Renal pelvis (tissue), 12 donors: ENCODE measurements at places on chromosomes 1 and 21.

DNA sequence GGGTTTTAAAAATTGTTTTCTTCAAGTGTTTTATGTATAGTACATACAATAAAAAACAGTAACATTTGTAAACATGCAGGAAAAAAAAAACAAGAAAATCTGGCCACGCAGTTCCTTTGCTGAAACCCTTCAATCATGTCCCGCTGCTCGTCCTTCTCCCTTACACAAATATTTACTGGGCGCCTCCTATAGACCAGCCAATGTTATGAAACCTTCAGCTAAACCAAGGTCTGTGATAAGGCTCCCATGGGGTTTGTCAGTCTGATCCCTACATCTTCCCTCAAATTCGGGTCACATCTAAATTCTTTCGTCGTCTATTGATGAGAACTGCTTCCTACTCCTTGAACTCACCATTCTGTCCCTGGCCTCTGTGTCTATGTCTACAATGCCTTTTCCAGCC is 583.9 kb downstream of the SMYD3 start:
- no peak for DNase-seq

- no peak for DNase-seq
Measured at GRCh38 chr1:71089536-71090270, 8.9 kb upstream of the ZRANB2 start.

GRCh38 chr1:27599605-27600497 is 4.1 kb downstream of the AHDC1 start:
- DNase-seq = no peak

DNA sequence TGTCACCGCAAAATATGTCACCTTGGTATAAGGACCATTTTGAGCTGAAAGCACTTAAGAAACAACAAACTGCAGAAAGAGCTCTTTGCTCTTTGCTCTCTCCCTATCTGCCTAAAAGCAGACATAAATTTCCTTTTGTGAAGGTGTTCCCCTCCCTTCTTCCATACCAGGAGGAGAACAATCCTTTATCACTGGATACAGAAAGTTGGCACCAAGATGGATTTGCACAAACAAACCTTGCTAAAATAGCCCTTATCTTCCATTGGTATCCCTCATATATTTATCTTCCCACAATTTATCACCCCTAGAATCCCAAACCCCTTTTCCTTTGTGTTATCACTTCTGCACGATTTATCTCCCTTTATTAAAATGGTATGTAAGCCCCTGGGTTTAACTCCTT is 51.4 kb downstream of the DPYD start:
- no peak for DNase-seq

DNA sequence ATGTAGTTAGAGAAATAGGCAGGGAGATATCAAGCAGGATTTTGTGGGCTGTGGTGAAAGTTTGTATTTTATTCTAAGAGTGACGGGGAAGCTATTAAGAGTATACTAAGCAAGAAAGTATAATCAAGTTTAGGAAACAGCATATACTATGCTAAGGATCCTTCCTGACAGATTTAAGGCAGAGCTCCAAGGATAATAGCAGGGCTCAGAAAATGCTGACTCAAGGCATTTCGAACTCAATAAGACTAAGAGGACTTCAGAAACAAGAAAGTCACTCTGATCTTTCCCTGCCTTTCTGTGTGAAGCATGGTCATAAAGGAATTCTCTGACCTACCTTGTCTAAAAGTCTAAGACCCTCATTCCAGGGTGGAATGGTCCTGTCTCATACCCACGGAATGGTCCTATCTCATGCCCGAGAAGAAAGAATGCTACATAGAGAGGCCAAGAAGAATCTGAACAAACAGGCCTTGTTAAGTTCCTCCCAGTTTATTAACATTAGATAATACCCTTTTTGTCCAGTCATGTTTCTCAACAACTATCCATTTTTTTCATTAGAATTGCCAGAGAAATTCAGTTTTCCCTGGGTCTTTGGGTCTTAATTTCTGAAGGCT is 59.1 kb downstream of the HFM1 start:
- peak; percentile 49 for DNase-seq

DNA sequence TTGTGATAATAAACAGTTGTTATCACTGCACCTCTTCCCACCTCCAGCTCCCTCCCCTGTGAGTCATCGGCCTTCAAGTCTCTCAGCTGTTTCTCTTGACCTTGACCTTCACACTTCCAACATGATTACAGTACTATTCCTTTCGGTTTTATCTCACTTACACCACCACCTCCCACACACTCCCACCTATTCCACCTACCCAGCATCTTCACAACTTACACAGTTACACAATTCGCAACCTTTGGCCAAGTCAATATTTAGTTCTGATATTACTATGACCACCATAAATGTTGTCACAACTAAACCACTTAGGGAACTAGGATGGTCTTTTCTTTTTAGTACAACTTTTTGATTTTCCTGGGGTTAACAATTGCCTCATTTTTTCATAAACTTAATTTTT is 60.2 kb downstream of the RIPK4 start:
- no peak for DNase-seq
